Cardiac muscle cell (in vitro differentiated cells and primary cell): ENCODE measurements at places on chromosomes 2 and 18. TPM values are rescaled to one million over a fixed set of nuclear protein-coding genes. Genes with fewer than 3 reads are reported as not detected.

IL1B gene
- total RNA-seq = not detected in 2 replicates

SERPINE2 gene
- 18.3 and 22.2 TPM in 2 replicates for total RNA-seq

FSHR gene
- total RNA-seq = 0.95 and 1.9 TPM in 2 replicates

IL37 gene
- total RNA-seq = not detected in 2 replicates

DAW1 gene
- 0.46 and 0.57 TPM in 2 replicates for total RNA-seq

CENPA gene
- 1.9 and 18.6 TPM in 2 replicates for total RNA-seq

LDAH gene
- 13.3 and 15.2 TPM in 2 replicates for total RNA-seq

DLX2 gene
- total RNA-seq = not detected in 2 replicates

FAM124B gene
- total RNA-seq = 0.30 TPM in 1 of 2 replicates, not detected in the other

BOLL gene
- 0.28 TPM in 1 of 2 replicates, not detected in the other for total RNA-seq

ACKR3 gene
- total RNA-seq = 2.1 and 2.5 TPM in 2 replicates

SALL3 gene
- total RNA-seq = 1.6 and 3.0 TPM in 2 replicates

EMX1 gene
- total RNA-seq = 0.24 TPM in 1 of 2 replicates, not detected in the other

ABCG5 gene
- 0.18 TPM in 1 of 2 replicates, not detected in the other for total RNA-seq

ZEB2 gene
- 27.0 and 41.2 TPM in 2 replicates for total RNA-seq

PLCL1 gene
- 4.9 and 9.0 TPM in 2 replicates for total RNA-seq

NMUR1 gene
- total RNA-seq = 0.15 TPM in 1 of 2 replicates, not detected in the other

ARMC9 gene
- 18.3 and 27.4 TPM in 2 replicates for total RNA-seq

SLC16A14 gene
- total RNA-seq = 1.7 and 7.5 TPM in 2 replicates

ASB18 gene
- total RNA-seq = 0.07 TPM in 1 of 2 replicates, not detected in the other

SLC23A3 gene
- 0.09 TPM in 1 of 2 replicates, not detected in the other for total RNA-seq

IL18RAP gene
- 0.09 TPM in 1 of 2 replicates, not detected in the other for total RNA-seq

ORMDL1 gene
- total RNA-seq = 86.0 and 96.1 TPM in 2 replicates

ZNF892 gene
- total RNA-seq = 7.3 and 12.6 TPM in 2 replicates

ROCK1 gene
- 14.0 and 27.3 TPM in 2 replicates for total RNA-seq

SCYGR8 gene
- not detected in 2 replicates for total RNA-seq

MEIS1 gene
- total RNA-seq = 92.6 and 115 TPM in 2 replicates
